Endothelial cell (in vitro differentiated cells): ENCODE measurements at places on chromosomes 2 and 18.

DNA sequence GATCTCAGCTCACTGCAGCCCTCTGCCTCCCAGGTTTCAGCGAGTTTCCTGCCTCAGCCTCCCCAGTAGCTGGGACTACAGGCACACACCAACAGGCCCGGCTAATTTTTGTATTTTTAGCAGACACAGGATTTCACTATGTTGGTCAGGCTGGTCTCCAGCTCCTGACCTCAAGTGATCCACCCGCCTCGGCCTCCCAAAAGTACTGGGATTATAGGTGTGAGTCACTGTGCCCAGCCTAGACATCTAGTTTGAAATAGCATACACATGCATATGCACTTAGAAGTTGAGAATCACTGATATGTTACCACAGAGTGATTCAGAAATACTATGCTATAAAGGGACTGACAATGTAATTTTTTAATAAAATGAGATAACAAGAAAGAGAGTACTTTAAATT, 69.8 kb upstream of the CDKL4 start:
- DNase-seq: no peak

DNA sequence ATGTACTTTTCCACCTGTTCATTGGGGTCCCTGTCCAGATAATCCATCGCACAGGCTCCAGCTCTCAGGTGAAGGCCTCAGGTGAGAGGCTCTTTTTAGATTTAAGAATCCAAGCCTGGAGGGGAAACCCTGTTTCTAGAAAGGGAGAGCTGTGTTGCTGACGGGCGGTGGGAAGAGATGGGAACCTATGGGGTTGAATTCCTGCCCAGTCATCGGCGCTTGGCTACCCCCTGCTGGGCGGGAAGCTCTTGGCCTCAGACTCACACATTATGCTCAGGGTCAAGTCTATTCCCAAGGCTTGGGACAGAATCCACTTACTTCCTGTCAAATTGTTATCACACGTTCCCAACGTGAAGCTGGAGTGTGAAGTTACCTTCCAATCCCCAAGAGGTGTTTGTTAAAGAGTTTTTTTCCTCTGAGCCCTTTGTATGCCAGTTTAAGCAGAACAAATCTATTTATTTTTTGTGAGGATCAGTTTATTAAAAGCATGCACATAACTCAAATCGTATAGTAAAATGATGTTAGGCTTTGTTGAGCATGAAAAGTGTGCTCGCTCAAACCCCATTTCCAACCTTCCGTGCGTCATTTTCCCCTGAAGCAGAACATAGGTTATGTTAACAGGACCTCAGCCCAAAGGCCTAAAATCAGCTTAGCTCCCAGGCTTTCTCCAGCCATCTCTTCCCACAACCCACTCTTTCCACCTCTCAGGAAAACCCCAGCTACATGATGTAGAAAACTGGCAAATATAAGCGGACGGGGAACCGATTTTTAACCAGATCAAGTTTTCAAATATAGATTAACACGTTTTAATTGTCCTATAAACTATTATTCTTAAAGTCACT, 181.7 kb upstream of the ETAA1 start:
- peak; percentile 64 for DNase-seq

- DNase-seq: no peak
Measured at GRCh38 chr2:17610521-17610920, 70.0 kb downstream of the VSNL1 start.

- DNase-seq: no peak
Measured at GRCh38 chr2:129275706-129276105, 703.8 kb upstream of the RAB6C start.

- no peak for DNase-seq
Measured at GRCh38 chr2:192254444-192254843, 59.7 kb upstream of the TMEFF2 start.

GRCh38 chr18:54004828-54005227, 219.6 kb downstream of the MBD2 start:
- DNase-seq: no peak

- no peak for DNase-seq
Measured at GRCh38 chr18:2147476-2148230, 423.7 kb downstream of the METTL4 start.

DNA sequence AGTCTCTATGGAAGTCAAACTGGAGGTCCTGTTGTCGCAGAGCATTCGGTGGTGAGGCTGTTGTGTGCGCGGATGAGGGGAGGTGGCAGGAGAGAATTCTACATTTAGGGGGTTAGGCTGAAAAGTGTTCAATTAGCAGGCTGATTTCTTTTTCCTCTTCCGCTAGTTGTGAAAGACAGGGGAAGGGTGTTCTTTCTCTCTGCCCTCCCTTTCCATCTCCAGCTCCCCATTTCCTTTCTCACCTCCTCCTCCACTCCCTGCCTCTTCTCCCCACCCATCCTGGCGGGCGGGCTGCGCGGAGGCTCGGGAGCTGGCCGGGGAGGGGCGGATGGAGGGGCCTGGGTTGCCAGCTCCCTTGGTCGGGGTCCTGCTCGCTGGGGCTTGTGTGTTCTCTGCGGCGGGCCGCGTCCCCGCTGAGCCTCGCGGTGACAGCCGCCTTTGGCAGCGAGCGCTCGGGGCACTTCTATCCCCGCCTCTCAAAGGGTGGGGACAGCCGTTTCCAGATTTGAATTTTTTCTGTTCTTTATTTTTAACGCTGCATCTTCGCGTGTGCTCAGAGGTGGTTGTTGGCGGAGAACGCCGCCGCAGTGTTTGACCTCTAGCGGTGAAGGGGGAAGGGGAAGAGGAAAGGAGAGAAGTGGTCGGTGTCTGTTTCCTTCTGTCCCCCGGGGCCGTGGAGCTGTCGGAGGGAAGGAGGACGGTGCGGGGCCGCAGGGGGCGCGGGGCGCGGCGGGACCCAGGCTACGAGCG, 3.6 kb downstream of the SOX11 start:
- DNase-seq: peak; percentile 64

GRCh38 chr2:239264838-239265651, 135.8 kb downstream of the HDAC4 start:
- DNase-seq: no peak

- DNase-seq: no peak
Measured at GRCh38 chr18:75262511-75262910, 51.9 kb downstream of the TSHZ1 start.

DNA sequence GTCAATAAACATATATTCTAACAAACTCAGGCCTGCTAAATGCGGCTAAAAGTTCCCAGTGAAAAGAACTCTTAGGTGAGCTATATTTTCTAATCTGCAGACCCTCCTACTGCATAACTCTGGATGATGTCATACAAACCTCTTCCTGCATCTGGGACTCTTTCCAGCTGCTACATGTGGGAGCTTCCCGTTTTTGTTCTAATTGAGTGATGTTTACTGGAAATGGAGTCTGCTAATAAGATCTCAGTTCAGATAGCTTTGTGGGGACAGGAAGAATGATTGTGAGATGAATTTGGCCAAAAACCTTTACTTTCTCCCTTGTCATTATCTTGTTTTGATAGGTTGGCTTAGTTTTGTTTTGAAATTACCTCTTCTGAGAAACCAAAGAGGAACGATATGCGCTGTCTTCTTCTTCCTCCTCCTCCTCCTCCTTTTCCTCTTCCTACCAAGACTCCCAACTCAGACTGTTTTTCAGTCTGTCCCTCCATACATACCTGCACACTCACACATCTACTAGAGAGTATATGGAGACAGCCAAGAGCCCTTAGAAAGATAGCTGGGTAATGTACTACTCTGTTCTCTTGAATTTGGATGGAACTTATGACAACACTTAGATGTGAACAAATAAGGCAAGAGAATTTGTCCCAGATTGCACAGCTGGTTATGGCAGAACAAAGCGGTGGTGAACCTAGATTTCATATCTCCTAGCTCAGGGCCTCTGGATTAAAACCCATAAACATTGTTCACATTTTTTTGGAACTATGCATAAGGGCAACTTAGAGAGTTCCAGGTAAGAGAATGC, 39.8 kb upstream of the AAK1 start:
- DNase-seq: peak; percentile 34

DNA sequence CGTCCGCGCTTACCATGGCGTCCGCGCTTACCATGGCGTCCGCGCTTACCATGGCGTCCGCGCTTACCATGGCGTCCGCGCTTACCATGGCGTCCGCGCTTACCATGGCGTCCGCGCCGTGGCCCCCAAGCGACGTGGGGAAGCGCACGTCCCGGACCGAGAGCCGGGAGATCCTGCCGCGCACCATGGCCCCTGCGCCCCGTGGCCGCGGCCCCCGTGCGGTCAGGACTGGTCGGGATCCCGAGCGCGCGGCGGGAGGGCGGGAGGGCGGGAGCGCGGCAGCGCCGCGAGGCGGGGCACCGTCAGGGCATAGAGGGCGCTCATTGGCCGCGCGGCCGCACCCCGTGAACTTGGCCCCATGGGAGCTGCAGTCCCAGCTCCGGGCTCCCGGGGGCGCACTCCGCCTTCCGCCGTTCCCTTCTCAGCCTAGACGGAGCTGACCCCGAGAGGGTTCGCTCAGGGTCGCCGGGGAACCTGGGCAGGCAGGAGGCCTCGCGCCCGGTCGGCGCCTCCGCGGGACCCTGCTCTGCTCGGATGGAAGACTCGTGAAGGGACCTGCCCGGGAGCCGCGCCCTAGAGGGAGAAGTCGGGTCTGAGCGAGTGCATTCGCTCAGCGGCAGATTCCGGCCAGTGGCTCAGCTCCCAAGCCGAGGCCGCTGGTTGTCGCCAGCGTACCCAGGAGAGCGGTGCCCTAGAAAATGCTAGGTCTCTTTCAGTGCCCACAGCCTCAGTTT, at the start of gene ENOSF1:
Gene ENOSF1 (minus strand): TSS at position 230 of the 734 bp plus-strand sequence. CDS start 43 bp downstream, at position 187.
- peak; percentile 94 for DNase-seq

DNA sequence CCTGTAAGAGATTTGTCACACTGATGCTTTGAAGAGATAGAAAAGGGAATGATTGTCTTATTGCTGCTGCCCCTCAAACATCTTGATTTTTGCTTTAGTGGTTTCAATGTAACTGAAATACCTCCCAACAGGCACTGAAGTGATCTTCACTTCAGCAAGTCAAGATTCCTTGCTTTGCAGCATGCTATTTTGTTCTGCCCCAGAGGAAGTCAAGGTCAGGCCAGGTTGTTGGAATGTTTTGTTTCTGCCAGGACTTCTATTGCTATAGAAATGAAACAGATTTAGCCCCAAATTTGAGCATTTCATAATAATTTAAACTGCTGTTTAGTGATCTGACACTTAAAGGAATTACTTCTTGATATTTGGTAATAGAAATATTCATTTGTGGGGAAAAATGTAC, 277.6 kb downstream of the ZNF804A start:
- DNase-seq: no peak

- no peak for DNase-seq
Measured at GRCh38 chr2:156648522-156648921, 212.3 kb downstream of the GPD2 start.

DNA sequence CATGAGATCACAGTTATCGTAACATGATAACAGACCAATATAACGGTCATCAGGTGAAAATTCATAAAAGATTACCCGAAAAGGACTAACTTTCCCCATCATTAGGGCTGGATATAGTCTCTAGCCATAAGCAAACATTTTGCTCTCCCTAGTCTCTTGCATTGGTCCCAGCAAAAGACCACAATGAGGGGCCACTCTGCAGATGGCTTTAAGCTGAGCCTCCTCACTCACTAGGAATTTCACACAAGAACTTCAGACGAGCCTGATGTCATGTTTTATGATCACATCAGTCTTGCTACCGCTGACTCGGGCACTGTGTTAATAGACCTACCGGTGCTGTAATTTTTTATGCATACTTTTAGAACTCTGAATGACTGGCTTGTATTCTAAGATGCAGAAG, 35.2 kb downstream of the STK17B start:
- DNase-seq: no peak

DNA sequence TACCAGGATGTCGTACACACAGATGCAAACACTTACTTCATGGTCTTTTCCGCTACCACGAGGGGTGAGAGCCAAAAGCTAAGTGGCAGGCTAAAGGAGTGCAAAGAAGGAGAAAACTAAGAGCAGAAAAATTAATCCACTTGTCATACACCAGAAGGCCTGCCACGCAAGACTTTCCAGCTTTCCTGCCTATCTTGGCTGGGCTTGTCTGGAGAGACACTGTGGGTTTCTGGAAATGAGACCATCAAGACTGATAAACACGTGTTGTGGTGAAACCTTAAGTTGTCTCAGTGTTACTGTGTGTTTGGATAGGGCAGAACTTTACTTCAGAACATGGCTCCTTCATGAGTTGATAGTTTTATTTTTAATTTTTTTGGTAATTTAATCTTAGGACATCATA, 175.6 kb downstream of the FMNL2 start:
- DNase-seq: no peak

GRCh38 chr2:188695953-188696352, 278.2 kb upstream of the COL3A1 start:
- DNase-seq: no peak

DNA sequence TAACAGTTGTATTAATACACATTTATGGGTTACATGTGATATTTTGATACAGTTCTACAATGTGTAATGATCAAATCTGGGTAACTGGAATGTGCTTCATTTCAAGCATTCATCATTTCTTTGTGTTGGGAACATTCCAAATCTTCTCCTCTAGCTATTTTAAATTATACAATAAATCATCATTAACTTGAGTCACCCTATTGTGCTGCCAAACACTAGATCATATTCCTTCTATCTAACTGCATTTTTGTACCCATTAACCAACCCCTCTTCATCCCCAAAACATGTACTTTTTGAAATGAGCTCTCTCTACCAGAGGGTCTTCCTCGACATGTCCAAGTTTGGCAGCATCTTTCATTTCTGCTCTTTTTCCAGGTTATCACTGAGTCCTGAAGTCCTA, 81.1 kb upstream of the TTC39C start:
- no peak for DNase-seq

GRCh38 chr2:209579230-209579749, 155.4 kb downstream of the MAP2 start:
- DNase-seq: peak; percentile 10

- no peak for DNase-seq
Measured at GRCh38 chr18:13532406-13533075, 193.8 kb downstream of the FAM210A start.

- DNase-seq: no peak
Measured at GRCh38 chr2:70712916-70713315, 55.1 kb downstream of the ADD2 start.

GRCh38 chr2:187851955-187852561, 297.8 kb upstream of the TFPI start:
- DNase-seq: no peak

- DNase-seq: no peak
Measured at GRCh38 chr2:127683757-127684156, 8.4 kb upstream of the LIMS2 start.

- no peak for DNase-seq
Measured at GRCh38 chr2:39837856-39838453, 58.9 kb upstream of the THUMPD2 start.
